ENCODE measurements at places on chromosomes 1 and 21.

GRCh38 chr1:226588484-226588883, 39.9 kb downstream of the STUM start:
- no peak for DNase-seq

DNA sequence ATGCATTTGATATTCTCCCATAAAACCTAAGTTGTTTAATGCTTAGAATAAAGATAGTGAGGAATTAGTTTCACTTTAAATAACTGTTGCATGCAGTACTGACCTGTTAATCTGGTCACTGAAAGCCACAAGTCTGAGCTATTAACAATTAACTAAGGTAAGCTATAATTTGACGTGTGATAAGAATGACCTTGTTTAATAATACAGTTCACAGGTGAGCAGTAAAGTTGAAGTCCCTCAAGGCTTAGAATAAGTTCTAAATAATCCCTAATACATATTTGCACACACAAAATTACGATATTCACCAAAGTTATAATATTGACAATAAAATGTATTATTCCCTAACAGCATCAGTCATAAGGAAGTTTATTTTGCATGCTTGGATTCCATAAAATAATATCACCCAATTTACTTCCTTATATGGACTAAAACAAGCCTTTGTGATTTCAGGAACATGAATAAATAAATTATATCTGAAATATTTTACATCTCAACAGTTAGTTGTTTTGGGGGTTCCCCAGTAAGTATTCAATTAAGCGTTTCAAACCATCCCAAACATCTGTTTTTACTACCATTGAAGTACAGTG, 70.6 kb upstream of the CHRM3 start:
- no peak for DNase-seq

DNA sequence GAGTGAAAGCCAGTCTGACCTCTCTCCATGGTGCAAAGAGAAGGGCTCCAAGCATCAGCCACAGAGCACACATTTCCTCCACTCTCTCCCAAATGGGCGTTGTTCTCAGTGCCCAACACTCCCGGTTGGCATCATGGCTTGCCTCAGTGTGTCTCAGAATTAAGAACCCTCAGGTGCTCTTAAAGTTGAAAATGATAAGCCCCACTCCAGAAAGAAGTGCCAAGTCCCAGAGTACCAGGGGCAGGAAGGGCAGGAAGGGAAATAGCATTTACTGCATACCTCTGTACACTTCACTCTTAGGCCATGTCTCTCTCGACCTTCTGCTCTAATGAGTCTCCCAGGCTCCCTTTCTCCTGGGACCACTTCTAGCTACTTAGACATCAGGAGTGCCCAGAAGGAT, 15.2 kb upstream of the ARHGEF2 start:
- DNase-seq: no peak

DNA sequence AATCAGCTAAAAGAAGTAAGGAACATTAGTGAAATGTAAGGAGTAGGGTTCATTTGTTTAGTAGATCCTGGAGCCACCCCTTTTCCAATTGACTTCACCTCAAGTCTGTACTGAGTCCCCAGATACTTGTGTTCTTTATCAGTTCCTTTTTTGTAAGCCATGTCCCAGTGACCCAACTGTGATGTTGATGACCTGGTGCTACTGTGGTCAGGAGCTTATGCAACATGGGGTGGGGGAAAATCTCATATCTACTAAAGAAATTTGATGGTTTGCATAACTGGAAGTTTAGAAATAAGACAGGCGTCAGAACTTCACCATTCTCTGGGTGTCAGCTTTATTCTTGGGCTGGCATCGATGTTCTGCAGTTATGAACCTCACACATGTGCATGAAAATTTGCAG, 120.5 kb downstream of the LRRC7 start:
- DNase-seq: no peak

- no peak for DNase-seq
Measured at GRCh38 chr1:78370779-78371482, 119.8 kb upstream of the PTGFR start.

DNA sequence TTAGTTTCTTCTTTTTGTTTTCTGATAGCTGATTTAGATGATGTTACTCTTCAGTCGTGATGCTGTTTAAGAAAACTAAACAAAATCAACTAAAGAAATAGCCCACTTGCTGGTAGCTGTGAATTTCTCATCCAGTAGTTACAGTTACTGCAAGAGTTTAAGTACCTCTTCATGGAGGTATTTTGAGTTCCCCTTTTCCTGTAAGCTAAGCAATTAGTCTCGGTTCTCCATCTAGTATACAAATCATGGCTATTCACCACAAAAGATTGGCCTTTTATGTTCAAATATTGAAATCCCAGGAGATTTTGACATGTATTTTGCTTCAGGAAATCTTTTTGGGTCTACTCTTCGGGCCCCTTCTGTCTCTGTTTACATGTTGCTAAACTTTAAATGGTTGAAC, 31.1 kb downstream of the HUNK start:
- DNase-seq: no peak

DNA sequence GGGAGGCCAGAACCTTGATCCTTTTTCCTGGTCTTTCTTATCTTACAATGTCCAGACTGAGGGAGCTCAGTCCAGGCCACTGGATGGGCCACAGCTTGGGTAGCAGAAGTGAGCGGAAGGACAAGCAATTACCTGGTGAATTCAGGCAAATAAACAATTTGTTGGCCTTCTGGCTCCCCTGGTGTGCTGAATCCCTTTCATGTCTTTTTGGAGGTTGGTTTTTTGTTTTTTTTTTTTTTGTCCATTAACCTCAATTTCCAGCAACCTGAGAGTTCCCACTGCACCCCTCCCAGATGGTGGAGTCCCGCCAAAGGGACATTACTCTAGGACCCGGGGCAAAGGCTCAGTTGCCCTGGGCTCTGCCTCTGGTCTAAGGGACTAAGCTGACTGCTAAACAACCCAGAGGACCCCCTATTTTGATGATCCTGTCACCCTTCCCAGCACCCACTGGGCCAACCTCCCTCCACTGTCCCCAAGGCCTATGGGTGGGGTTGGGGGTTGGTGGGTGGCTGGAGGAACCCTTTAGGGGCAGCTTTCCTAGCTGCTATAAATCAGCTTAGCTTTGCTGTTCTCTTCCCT, 85.5 kb downstream of the KCND3 start:
- no peak for DNase-seq

GRCh38 chr1:24005163-24005562, 25.0 kb upstream of the SRSF10 start:
- DNase-seq: no peak

DNA sequence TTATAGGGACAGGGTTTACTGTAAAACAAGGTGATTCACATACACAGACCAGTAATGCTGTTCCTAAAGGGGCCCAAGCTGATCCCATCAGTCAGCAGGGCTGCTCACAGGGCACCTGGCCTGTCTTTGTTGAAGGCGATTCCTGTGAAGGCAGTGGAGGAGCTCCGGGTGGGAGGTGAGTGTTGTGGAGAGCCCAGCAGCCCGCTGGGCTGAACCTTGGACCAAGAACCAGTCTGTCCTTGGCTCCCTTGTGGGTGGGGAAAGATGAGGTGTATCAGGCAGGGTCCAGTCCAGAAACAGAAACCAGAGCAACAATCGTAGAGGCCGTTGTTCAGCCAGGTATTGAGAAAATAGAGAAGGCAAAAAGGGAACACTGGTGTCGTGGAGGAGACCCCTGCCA, 12.5 kb downstream of the PDXK start:
- DNase-seq: no peak

- no peak for DNase-seq
Measured at GRCh38 chr1:211135342-211135950, 1.5 kb upstream of the KCNH1 start.

GRCh38 chr1:113388621-113389358, 1.5 kb upstream of the MAGI3 start:
- no peak for DNase-seq

- DNase-seq: no peak
Measured at GRCh38 chr1:23978805-23979204, 1.3 kb downstream of the SRSF10 start.

GRCh38 chr1:6212193-6212959, 6.5 kb downstream of the RNF207 start:
- no peak for DNase-seq

- no peak for DNase-seq
Measured at GRCh38 chr1:41784531-41785274, 134.0 kb downstream of the HIVEP3 start.

- DNase-seq: no peak
Measured at GRCh38 chr1:197307551-197307950, 39.5 kb downstream of the CRB1 start.

DNA sequence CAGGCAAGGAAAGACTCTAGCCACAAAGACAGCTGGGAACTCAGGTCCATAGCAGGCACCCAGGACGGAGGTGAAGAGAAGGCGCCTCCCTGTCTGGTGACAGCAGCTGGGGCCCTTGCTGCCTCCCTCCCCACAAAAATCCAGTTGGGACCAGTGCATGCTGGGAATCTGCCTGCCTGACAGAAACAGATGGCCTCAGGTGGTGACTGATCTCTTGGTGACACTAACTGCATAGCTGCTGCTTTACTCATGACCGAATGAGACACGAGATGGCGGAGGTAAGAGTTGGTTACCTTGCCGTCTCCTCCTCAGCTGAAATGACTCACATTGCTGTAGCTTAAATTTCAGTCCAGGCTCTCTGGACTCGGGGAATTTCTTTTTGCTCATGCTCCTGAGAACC, 130.3 kb downstream of the FGGY start:
- no peak for DNase-seq

GRCh38 chr21:28928578-28929420, 63.9 kb downstream of the LTN1 start:
- DNase-seq: no peak

- DNase-seq: no peak
Measured at GRCh38 chr1:237074371-237075117, 32.6 kb downstream of the RYR2 start.

GRCh38 chr1:116886291-116886878, 23.3 kb upstream of the PTGFRN start:
- DNase-seq: no peak

DNA sequence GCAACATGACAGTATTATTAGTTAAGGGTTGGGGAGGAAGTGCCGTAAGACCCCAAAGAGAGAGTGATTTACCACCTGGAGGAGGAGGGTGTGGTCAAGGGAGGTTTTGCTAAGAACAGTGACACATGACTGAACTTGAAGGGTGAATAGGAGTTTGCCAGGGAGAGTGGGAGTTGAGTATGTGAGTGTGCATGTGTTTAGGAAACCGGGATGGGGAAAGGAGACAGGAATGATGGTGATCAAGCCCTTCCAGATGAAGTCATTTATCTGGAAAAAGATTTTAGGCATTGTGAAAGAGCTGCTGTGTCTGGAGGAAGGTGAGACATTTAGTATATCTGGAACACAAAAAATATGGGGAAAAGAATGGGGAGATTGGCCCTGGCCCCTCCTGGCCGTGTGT, 28.1 kb upstream of the IL10 start:
- no peak for DNase-seq

GRCh38 chr1:158976219-158976618, 33.5 kb upstream of the IFI16 start:
- DNase-seq: no peak

DNA sequence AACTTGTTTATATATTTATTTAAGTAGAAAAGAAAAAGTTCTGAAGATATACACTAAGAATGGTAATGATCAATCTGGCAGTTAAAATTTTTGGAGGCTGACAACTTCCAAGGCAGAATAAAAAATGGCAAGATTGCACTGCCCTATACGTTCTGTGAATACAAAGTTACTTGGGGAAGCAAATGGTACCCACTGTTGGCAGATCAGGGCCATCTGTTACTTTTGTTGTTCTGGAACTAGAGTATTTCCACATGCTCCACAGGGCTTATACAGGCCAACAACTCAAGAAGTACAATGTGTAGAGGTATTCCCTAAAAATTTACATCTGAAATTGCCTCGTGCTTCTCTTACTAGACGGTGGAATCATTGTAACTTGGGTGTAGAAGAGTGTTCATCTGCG, 53.2 kb downstream of the AHCTF1 start:
- no peak for DNase-seq

DNA sequence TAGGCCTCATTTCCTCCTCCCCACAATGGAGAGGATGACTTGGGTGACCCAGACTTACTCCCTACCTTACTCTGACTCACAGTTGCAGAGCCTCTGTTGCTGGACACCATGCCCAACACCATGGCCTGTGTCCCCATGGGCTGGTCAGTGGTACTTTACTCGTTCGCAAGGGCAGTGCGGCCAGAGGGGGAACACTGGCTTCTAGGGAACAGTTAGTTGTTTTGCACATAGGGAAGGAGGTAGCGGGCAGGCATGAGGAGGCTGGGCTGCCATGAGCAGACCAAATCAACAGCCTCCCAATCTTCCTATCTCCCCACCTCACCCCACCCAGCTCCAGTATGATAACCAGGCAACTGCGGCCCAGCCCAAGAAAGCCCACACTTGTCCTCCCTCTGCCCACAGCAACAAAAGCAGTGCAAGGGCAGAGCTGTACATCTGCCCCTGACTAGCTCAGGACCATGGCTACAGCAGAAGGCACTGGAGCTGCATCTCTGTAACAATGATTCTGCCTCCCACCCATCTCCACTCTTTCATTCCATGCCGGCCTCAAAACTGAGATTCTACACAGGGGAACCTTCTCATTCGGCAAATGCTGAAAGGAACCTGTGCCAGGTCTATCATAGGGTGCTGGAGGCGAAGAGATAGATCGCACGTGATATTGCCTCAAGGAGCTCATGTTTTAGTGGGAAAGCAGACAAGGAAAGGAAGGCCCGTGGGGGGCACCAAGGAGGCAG, 18.6 kb downstream of the TAL1 start:
- DNase-seq: no peak

Measured in activated CD4-positive, alpha-beta T cell treated with anti-CD3 and anti-CD28 coated beads for 1 hour (primary cell).